COR-L47 (cell line): ENCODE measurements at places on chromosomes 3 and 15.

- no peak for DNase-seq
Measured at GRCh38 chr3:46918634-46919033, 41.1 kb downstream of the PTH1R start.

GRCh38 chr3:171569571-171570132, 109.4 kb upstream of the TNIK start:
- no peak for DNase-seq

DNA sequence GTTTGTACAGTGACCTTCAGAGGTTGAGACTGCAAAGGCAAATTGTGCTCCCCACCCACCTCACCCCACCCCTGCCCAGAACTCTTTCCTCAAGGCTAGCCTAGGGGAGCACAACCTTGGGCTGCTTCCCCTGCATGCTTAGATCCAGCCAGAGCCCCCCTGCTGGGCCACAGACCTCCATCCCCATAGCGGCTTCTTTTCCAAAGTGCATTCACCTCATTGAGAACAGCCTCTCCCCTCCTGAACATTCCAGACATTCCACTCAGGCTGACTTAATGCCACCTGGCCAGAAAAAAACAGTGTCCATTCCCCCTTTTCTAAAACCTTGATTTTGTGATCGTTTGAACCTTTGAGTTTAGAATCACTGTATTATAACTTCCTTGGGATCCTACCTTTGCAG, 124.4 kb upstream of the TOPAZ1 start:
- no peak for DNase-seq

DNA sequence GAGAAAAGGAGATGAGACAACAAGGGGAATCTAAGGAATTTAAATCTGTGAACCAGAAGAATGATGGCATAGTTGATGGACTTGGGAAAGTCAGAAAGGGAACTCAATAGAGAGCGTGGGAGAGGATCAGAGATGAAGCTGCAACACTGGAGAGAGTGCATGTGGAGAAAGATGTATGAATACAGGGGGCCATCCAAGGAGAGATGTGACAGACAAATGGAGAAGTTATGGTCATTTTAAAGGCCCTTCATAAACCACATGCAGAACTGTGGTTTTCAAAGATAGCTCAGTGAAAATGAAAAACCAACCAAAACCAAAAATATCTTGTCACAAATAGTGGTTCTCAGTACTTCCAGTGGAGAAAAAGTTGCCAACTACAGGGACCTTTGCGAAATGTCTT, 265.2 kb downstream of the SUCLG2 start:
- DNase-seq, result no peak
